ENCODE measurements at places on chromosomes 7 and 10.

GRCh38 chr10:84429926-84430520, 101.6 kb downstream of the CCSER2 start:
- DNase-seq, result peak; percentile 24

GRCh38 chr7:75642810-75643486, 95.8 kb downstream of the HIP1 start:
- DNase-seq, result peak; percentile 22

- DNase-seq, result no peak
Measured at GRCh38 chr10:132164761-132165278, 21.9 kb upstream of the DPYSL4 start.

DNA sequence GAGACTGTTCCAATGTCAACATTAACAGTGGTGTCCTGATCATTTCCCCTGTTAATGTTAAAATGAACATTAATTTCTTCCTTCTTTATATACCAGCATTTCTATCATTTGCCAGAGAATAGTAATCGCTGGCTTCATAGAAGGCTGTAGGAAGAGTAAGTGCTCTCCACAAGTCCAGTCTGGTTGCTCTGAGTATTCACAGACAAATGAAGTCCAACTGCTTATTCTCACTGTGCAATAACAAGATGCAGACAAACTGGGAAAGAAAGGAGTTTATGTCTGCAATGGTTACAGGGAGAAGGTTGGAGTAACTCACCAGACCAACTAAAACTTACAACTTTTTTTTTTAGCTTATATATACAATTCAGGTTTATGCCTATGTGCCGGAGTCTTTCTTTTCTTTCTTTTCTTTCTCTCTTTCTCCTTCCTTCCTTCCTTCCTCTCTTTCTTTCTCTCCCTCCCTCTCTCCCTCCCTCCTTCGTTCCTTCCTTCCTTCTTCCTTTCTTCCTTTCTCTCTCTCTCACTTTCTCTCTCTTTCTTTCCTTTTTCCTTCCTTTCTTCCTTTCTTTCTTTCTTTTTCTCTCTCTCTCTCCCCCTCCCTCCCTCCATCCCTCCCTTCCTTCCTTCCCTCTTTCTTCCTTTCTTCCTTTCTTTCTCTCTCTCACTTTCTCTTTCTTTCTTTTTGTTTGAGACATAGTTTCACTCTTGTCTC, 19.1 kb downstream of the CDC14C start:
- DNase-seq, result no peak

DNA sequence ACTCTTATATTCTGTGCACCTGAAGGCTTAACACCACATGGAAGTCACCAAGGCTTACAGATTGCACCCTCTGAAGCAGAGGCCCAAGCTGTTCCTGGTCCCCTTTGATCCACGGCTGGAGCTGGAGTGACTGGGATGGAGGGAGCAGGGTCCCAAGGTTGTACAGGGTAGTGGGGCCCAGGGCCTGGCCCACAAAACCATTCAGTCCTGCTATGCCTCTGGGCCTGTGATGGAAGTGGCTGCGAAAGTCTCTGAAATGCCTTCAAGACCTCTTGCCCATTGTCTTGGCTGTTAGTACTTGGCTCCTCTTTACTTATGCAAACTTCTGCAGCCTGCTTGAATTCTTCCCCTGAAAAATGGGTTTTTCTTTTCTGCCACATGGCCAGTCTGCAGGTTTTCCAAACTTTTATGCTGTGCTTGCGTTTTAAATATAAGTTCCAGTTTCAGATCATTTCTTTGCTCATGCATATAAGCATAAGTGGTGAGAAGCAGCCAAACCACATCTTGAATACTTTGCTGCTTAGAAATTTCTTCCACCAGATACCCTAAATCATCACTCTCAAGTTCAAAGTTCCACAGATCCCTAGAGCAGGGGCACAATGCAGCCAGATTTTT, 53.4 kb downstream of the AKR1D1 start:
- DNase-seq, result no peak

DNA sequence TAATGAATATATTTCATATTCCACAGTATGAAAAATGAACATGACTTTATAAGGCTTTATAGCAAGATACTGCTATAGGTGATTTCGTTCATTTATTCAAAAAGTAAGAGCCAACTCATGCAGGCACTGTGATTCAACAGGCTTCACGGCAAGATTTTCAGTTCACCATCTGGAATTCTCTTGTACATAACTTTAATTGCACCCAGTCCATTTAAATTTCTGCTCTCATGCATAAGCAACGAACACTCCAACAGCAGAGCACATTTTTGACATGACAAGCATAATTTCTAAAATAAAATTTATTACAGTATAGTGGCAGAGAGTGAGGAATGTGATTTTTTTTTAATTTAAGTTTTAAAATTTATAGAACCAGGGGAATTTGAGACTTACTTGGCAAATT, 436.1 kb downstream of the PHTF2 start:
- no peak for DNase-seq

All from tongue (tissue), 3 donors.